ENCODE measurements at places on chromosomes 2 and 18. TPM values are rescaled to one million over a fixed set of nuclear protein-coding genes. Genes with fewer than 3 reads are reported as not detected.

GRCh38 chr2:69961496-69961895, at the start of gene ASPRV1:
Gene ASPRV1 (minus strand): TSS chr2:69961631. CDS start chr2:69961436, 195 bp downstream.
- H3K4me3 ChIP-seq = no peak within 1 kb of the TSS
- H3K4me1 ChIP-seq = no peaks in the 10 kb centered on the region
- H3K27ac ChIP-seq = no peak within 1 kb of the TSS
- no peaks in the 10 kb centered on the region for H3K36me3 ChIP-seq
- H3K27me3 ChIP-seq = no peaks in the 10 kb centered on the region
- no peak for DNase-seq

DNA sequence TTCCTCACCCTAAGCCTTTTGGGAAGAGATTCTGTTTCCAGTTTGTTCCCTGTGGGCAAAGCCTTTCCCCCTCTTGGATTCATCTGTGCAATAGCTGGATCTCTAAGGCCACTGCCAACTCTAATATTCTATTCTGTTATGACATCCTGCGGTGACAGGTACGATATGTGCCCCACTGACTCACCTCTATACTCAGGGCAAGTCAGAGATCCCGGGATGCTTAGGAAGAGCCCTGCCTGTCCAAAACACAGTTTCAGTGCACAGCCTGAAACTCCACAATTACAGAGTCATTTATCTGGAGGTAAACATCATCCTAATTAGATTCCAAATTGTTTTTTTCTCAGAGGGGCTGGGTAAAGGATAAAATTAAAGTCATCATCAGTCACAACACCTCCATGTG, 190.2 kb downstream of the TFCP2L1 start:
- H3K4me1 ChIP-seq = no peaks in the 10 kb centered on the region
- no peaks in the 10 kb centered on the region for H3K36me3 ChIP-seq
- H3K4me3 ChIP-seq = no peak overlapping the region
- no peak for DNase-seq
- no peaks in the 10 kb centered on the region for H3K27me3 ChIP-seq

- H3K36me3 ChIP-seq = no peaks in the 10 kb centered on the region
- H3K27ac ChIP-seq = peak overlapping the region; percentile 81
- no peak overlapping the region for H3K4me3 ChIP-seq
- peaks cover 18% of the 10 kb centered on the region for H3K4me1 ChIP-seq
- H3K27me3 ChIP-seq = no peaks in the 10 kb centered on the region
These were observed 1.7 kb upstream of the CATIP start for GRCh38 chr2:218354850-218355443.

- peaks cover 20% of the 10 kb centered on the region for H3K4me1 ChIP-seq
- peak; percentile 56 for DNase-seq
- no peaks in the 10 kb centered on the region for H3K27me3 ChIP-seq
- H3K4me3 ChIP-seq = peak overlapping the region; percentile 63
- peak overlapping the region; percentile 100 for H3K27ac ChIP-seq
- peaks cover 2% of the 10 kb centered on the region for H3K36me3 ChIP-seq
These were observed 2.1 kb downstream of the PCBP1 start for GRCh38 chr2:70089220-70089982.

GRCh38 chr2:128447538-128447995, 128.9 kb upstream of the HS6ST1 start:
- no peaks in the 10 kb centered on the region for H3K36me3 ChIP-seq
- no peaks in the 10 kb centered on the region for H3K27me3 ChIP-seq
- H3K4me3 ChIP-seq = no peak overlapping the region
- H3K4me1 ChIP-seq = peaks cover 3% of the 10 kb centered on the region
- H3K27ac ChIP-seq = no peak overlapping the region

Gene FEV
- total RNA-seq = not detected

Gene PLB1
- total RNA-seq = 0.39 TPM
